ENCODE measurements at places on chromosomes 5 and 9.

DNA sequence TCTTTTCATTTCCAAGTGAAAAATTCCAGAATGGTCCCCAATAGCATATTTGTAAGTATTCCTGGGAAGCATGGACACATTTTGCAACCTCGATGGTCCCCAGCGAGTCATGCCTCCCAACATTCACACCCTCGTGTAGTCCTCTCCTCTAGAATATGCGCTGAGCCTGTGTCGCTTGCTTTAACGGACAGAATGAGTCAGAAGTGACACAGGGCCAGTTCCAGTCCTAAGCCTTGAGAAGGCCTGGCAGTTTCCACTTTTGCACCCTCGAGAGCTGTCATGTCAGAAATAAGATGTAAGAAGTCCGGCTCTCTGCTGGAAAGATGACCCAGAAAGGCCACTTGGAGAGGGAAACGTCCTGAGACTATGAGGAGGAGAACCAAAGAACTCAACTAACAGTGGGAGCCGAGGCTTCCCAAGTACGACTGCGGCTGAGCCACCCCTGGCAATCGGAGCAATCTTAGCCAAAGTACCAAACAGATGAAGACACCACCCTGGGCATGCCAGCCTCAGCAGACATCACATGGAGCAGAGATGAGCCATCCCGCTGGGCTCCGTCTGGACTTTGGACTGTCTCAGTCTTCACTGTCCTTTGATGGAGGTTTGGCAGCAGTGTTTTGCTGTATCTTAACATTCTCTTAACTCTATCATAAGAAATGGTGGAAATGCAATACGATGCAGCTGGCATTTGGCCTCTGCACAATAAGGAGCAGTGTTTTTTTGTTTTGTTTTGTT is 42.6 kb upstream of the GFPT2 start:
- no peak for DNase-seq

DNA sequence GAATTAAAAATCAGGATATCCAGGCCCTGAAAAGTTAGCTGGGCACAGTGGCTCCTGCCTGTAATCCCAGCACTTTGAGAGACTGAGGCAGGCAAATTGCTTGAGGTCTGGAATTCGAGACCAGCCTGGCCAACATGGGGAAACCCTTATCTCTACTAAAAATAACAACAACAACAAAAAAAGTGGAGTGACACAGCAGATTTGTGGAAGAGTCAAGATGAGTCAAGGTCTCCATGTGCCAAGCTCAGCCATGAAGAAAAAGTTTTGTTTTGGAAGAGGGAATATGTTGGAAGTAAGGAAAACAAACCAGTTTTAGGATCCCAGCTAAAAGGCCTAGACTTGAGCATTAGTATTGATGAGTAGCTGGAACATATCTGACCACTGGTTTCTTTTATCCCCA is 14.7 kb downstream of the LRRC70 start:
- no peak for DNase-seq

DNA sequence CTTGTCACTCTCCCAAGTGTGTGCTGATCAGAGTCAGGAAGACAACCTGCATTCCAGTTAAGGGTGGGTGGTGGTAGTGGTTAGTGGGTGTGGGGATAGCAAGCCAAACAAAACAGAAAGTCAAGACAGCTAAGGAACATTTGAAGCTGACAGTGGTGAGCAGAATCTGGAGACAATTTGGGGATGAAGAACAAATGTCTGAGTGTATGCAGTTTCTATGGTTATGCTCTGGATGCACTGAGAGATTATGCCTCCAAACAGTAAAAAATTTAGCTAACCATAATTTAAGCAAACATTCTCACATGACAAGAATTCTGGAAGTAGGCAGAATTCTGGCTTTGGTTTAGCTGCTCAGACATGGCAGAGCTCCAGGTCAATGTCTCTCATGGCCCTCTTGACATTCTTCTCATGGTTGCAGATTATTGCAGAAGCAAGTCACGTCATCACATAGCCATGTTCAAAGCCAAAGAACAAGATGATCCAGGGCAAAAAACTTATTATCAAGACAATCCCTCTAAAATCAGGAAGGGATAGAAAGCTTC is 148.7 kb downstream of the LURAP1L start:
- DNase-seq = no peak

GRCh38 chr5:175809531-175810121 is 61.8 kb upstream of the CPLX2 start:
- no peak for DNase-seq

DNA sequence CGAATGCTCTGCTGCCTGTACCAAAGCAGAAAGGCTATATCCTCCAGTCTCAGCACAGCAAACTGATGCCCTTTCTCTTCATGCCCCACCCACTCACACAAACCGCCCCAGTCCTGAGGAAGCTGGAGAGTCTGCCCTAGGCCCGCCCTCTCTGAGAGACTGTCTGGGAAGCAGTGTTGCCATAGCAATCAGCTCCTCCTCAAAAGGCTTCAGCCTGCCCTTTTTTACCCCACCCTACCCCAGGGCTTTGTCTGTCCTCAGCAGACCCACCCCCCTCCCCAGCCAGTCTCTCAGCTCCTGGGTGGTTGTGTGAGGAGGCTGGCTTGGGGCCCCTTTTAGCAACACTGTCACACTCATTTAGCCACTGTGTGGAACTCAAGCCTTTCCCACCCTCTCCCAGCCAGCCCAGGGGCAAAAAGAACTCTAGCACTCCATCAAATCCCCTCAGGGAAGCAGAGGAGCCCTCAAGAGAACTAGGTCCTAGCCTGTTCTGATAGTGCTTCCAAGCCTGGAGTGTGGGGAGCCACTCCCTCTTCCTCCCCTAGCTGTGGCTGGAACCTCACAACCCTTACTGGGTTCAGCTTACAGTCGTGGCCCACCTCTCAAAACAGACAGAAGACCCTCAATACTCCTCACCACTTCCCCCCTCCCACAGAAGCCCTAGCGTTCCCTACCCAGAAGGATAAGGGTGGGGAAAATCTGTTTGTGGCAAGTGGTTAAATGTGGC is 1.4 kb downstream of the ATOSB start:
- DNase-seq = peak; percentile 95

DNA sequence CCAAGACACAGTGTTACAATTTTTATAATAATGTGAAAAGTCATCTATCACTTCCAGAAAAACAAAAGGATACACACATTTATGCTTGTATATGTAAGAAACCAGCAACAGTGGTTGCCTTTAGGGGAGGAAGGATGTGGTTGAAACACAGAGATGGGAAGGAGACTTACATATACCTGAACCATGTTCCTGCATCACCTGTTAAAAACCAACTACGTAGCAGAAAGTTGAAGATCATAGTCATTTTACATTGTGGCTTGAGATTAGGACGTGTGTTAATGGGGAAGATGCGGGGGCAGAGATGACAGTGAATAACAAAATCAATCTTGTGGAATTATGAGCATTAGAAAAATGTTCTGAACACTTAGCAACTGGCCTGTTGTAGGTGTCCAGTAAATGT is 307.3 kb downstream of the MLLT3 start:
- DNase-seq = peak; percentile 32

DNA sequence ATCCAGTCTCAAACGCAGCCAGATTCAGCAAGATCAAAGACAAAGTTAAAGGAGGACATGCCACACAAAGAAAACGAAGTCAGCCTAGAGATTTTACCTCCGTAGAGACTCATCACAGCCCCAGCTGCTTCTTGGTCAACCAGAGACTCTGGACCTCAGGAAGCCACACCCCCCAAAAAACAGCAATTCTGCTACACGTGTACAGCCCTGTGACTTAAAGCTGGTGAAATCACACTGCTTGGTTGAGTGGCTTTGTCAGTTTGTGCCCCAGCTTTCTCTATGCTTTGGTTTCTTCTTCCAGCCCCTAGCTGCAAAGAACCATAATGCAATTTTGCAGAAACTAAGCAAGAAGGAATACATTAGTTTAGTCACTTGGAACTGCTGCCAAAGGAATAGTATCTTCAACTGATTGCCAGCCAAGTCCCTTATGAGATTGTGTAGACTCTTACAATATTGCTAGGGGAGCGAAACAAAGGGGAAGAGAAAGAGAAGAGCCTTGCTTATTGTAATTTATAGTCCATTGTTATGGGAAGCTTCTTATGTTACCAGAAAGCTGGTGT is 158.8 kb upstream of the ZNF462 start:
- no peak for DNase-seq

DNA sequence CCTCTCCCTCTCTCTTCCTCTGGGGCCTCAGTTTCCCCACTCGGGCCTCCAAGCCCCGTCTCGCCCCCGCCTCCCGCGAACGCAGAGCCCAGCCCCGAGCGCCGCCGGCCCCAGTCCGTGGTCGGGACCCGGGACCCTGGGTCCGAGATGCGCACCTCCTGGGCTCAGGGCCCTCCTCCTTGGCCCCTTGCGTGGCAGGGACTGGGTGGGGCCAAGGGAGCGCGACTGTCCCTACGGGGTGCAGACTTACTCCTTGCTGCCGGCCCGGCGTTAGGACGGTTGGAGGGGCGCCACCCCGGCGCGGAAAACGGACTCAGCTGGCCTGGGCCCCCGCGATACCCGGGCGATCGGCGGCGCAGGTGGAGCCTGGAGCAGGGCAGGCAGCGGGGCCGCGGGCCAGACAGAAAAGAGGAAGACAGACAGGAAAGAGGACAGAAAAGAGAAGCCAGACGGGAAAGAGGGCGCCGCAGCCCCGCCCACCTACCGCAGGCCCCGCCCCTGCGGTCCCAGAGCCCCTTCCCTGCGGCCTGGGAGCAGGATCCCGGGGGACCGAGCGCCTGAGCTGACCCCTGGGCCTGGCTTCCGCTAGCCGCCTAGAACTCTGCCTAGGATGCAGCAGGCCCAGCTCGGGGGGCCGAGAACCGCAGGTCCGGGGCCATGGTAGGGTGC is at the start of gene GBGT1:
GBGT1 (minus strand) TSS at position 411 of the 669 bp plus-strand sequence. CDS start 1,502 bp downstream, outside the sequence.
- peak; percentile 20 for DNase-seq

DNA sequence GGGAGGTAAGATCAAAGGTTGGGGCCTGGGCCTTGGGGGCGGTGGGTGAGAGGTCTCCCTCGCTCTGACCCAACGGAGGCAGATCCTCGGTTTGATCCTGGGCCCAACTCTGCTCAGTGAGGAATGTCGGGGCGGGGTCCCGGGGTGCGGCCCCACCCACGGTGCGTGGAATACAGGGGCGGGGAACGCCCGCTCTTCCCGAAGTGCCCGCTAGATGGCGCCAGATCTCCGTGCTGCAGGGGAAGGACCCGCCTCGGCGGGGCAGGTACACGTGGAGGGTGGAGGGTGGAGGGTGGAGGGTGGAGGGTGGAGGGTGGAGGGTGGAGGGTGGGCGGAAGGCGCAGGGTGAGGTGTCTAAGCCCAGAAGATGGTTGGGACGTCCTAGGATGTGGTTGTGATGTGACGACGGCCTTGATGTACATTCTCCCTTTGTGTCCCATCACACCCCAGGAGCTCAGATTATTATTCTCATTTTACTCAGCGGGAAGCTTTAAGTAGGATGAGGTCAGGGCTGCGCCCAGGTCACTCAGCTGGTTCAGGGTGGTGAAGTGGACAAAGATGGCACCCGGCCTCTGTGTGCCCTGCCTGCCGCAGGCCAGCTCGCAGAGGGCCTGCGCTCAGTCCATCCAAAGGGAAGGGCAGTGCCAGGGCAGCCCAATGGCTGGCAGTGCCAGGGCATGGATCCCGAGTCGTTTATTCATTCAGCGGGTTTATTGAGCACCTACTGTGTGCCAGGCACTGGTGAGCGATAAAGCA is 9.4 kb upstream of the RPS14 start:
- DNase-seq = peak; percentile 77

DNA sequence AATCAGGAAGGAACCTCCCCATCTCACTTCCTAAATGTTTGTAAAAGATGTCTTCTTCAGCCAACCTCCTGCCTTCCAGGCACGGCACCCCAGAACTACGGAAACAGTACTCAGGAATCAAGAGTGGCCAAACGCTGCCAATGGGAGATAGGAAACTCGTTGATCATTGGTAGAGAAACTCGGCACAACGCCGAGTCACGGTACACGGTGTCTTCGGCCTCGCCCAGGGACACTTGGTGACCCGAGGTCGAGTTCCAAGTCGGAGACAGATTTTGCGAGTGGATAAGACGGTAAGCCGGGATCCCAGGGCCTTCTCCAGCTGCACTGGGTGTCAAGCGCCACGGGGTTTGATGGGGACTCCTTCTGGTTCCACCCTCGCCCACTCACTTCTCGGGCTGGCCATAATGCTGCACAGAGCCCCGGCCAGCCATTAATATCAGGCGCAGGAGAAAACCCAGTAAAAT is 343 bp downstream of the KIAA0825 start:
- DNase-seq = peak; percentile 41

GRCh38 chr5:147963948-147964693 is 57.8 kb upstream of the C5orf46 start:
- no peak for DNase-seq

DNA sequence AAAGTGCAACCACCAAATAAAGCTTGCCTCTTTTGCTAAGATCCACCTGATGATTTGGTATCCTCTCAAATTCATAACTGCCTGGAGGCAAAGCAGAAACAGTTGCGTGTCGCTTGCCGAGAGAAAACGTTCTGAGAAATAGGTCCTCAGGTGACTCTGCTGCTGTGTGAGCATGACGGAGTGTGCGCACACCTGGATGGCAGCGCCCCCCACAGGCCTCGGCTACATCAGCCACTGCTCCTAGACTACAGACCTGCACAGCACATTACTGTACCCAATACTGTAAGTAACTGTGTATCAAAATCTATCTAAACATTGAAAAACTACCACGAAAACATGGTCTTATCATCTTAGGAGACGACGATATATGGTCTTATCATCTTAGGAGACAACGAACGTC is 87.4 kb downstream of the CAMSAP1 start:
- DNase-seq = no peak

DNA sequence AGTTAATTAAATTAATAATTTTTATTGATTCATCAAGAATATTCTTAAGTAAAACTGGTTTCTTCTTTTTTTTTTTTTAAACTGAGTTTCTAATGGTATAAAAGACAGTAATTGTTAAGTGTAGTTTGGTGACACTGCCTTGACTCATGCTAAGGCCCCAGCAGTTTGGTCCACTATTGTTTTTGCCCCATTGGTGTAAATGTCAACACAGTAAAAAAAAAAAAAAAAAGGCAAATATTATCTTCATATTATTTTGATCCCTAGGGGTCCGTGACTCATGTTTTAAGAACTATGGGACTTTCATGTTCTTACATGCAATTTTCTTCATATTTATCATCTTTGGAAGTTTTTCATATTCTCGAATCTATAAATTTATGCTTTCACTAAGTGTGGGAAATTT is 29.2 kb upstream of the JAK2 start:
- no peak for DNase-seq

GRCh38 chr9:92638621-92639101 is 31.3 kb downstream of the IPPK start:
- no peak for DNase-seq

- DNase-seq = no peak
Measured at GRCh38 chr5:12125895-12126294, 221.6 kb upstream of the CTNND2 start.

All from CD4-positive, alpha-beta T cell treated with Interleukin-4 for 4 hours (primary cell).